ENCODE measurements at places on chromosomes 3 and 15.

- DNase-seq, result no peak
These were observed 79.9 kb downstream of the IGF1R start for GRCh38 chr15:98728082-98728810.

DNA sequence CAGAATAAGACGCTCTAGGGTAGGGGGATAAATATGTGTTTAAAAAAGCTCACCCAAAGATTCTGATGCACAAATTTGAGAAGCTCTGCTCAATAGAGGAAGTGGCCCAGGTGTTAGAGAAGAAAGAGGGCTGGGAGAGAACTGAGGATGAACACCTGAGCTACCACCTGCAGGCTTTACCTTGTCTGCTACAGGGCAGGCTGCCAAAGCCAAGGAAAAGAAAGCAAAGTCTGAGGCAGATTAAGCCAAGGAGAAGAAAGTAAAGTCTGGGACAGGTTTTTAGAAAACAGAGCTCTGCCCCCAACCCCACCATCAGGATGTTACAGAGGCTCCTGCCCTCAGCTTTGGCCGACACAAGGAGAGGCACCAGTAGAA lies 92.9 kb downstream of the THRB start:
- no peak for DNase-seq

DNA sequence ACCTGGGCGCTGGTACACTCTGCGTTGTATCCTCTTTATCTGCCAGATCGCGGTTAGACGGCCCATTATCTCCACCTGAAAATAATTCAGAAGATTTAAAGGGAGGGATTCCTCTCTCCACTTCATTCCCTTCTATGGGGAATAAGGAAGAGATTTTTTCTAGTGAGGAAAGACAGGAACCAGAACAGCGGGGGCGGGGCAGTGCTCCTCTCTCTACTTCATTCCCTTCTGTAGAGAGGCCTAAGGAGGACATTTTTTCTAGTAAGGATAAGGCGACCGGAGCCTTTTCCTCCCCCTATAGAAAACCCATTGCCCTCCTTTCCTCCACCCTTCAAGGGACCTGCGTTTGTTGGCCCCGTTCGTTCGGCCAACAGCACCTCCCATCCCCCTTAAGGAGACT lies 8.3 kb upstream of the LIPH start:
- DNase-seq, result no peak

GRCh38 chr3:100155590-100155989 lies 41.3 kb upstream of the FILIP1L start:
- DNase-seq, result no peak

DNA sequence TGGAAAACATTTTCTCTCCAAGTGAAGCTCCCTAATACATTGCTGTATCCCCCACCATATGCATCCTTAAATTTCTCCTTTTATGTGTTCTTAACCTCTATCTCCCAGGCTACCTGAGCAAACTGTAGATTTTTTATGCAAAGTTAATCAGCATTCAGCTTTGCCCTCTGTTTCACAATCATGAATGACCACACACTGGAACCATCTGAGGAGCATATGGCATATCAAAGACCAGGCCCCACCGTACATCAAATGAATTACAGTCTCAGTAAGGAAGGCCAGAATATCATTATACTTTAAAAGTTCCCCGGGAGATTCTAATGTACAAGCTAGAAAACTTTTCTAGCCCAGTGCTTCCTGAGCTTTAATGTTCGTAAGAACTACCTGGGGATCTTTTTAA lies 115.5 kb upstream of the NECTIN3 start:
- no peak for DNase-seq

GRCh38 chr3:26345613-26346012 lies 277.0 kb upstream of the LRRC3B start:
- DNase-seq, result no peak

DNA sequence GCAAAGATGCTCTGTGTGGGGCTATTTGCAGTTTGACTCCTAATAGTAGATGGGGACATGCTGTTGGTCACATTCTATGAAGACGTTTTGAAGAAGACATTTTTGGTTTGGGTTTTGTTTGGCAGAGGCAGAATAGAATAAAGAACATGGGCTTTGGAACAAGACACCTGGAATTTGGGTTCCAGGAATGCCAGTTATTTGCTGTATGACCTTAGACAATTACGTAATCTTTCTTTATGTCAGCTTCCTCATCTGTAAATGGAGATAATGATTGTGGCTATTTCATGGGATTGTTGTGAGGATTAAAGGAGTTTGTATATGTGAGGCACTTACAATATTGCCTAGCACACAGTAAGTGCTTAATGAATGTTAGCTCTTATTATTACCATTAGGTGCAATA lies 91.6 kb downstream of the MESD start:
- DNase-seq, result no peak

DNA sequence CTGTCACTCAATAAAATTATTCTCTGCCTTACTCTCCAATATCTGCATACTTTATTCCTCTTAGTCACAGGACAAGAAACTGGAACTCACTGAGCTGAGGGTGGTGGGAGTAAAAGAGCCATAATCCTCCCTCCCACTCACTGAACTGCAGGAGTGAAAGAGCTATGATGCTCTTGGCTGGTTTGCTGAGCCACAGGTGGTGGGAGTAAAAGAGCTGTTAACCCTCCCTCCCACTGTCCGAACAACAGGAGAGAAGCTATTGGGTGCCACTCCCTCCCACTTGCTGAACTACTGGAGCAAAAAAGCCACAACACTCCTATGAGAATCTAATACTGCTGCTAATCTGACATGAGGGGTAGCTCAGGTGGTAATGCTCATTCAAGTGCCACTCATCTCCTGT lies 391.0 kb downstream of the NSUN3 start:
- DNase-seq, result no peak

DNA sequence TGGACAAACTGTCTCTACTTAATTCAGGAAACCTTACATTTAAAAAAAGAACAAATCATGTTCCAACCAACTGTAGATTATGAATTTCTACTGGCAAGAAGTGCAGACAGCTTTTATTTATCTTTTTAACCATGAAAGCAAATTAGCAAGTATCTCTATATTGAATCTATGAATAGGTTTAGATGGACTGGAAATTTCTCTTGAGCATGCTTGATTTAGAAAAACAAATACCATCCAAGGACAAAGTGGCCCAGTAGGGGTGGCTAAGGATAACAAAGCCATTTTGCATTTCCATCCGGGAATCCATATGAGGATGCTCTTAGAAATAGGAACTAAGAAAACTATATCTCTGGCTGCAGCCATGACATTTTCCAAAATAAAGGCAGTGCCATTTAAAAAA lies 150.6 kb downstream of the KCNMB2 start:
- no peak for DNase-seq

- DNase-seq, result no peak
These were observed 32.1 kb downstream of the TFDP2 start for GRCh38 chr3:142117056-142117851.

DNA sequence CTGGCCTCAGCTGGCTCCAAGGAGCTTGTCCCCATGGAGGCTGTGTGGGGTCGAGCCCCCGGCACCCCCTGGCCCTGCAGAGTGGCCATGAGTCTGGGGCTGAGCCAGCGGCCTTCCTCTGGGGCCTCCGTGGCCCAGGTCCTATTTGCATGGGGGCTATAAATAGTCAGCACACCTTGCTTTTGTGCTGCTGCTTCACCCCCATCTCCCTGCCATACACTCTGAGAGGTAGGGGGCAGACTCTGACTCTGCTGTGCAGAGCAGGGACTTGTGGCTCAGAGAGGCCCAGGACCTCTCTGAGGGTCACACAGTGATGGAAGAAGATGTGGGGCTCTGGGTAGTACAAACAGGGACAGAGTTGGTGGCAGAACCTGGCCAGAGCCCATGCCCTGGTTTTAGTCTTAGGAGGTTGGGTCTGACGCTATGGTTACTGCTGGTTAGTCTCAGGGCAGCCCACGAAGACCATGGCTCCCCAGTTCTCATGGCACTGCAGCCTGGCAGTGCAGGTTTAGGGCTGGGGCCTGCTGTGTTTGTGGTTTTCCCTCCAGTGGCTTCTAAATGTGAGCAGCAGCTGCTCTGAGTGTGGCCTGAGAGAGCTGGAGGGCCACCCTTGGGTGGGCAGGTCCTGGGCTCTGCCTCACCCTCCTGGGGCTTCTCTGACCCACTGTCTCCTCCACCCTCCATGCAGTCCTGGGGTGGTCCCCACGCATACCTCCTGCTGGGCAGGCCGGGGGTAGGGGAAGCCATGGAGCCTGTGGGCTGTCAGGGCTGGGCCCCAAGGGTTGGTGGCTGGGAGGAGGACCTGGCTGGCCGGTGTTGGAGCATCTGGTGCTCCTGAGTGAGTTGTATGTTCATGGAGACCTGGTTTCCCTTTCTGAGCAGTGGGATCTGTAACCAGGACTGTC lies 13.6 kb downstream of the PRKCD start:
- DNase-seq, result no peak

DNA sequence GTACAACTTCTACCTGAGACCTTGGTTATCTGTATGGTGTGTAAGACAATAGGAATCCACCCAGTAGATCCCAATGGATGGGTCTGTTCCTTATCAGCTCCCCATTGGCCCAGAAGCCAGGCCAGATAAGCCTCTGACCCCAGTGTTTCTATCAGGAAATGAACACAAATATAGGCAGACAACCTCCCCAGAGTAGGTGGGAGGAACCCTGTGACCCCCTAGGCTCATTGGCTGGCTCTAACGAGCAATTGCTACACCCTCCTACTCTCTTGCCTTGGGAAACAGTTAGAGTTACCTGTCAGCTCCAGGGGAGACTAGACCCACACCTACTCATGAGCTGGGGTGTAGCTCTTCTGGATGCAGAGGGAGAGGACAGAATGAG lies 299.9 kb downstream of the UACA start:
- no peak for DNase-seq

DNA sequence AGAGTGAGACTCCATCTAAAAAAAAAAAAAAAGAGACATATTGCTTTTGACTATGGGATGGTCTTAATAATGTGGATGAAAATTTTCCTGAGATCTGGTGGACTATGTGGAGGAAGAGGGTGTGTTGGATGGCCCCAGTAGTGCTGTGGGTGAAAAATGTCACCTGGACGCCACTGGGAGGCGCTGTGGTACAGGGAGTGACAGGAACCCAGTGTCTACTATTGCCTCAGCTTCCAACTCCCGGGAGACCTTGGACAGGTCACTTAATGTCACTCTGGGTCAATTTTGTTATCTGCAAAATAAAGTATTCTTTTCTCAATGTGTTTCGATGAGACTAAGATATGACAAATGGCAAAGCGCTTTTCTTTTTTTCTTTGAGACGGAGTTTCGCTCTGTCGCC lies 27.7 kb upstream of the DCP1A start:
- peak; percentile 25 for DNase-seq

DNA sequence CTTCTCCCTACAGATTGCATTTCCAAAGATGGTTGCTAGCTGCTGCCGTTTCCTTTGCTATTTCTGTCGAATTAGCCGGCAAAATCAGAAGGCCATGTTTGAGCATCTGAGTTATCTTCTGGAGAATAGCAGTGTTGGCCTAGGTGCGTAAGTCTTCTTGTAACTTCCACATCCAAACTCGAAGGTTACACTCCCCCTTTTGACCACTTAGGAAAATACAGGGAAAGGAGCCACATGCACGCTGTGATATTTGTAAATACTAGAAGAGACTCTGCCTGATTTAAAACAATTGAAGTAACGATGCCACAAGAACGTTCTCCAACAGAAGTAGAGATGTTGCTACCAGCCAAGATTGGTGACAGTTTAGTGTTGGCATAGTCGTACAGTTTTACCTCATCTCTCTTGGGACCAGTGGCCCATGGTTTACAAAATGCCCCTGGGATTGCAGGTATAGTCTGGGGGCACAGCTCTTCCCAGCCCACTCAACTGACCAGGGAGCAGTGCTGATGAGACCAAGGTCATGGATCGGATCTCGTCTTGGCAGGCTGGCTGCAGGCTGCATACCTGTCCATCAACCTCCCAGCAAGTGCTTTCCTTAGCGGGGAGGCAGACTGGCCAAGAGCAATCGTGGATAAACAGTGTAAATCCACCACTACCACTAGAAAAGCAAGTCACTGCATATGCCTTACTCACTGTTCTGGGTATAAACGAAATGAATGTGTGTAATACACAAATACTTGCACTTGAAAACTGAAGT lies 268.4 kb upstream of the CHRM5 start:
- DNase-seq, result no peak

GRCh38 chr3:126267976-126268615 lies 87.7 kb upstream of the ALDH1L1 start:
- DNase-seq, result no peak

DNA sequence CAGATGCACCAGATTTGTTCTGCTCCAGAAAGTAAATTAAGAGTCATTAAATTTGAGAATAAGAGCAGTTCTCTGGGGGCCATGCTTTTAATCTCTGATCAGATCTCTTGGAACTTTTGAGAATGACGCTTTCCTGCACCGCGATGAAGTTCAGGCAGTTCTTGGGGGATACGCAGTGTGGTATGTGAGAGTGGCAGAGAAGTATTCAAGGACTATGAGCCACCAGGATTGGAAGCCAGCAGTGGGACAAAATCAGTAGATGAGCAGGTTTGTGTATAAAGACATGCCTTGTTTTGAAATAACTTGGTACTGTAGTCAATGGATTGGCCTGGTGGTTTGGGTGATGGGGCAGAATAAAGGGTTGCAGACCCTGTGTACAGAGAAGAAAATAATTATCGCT lies 483.6 kb downstream of the ERC2 start:
- no peak for DNase-seq

DNA sequence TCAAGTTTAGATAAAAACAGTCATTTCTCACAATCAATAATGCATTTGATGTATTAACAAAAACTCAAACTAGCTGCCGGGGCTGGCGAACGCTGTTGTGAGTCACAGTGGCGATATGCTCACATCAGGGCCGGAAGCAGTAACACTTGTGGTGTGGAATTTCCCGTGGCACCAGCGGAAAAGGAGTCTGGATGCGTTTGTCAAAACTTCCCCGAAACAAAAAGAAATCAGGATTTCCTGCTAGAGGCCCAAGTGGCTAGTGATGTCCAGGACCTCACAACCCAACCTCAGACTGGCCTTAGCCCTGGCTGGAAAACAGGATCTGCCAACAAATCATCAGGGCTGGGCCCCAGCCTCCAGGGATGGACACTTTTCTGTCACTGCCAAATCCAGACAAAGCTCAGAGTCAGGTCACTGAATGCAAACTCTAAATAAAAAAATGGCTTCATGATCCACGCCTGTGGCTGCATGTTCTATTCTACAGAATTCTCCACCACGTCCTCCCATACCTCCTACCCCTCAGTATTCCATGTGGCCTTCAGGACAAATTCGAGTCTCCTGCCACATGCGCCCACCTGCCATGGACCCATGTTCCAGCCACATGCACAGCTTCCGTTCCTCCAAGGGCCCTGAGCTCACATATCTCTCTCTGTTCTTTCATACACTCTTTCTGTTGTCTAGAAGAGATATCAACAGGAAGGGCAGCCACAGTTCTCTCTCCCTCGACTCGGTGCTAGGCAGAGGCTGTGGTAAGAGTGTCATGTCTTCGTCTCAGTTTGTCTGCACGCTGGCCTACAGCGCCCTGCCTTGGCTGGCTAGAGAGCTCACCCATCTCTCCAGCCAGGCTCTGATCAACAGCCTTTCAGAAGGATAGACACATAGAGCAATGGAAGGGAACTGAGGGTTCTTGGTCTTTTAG lies 35.4 kb downstream of the EHD4 start:
- DNase-seq, result no peak

GRCh38 chr15:90343302-90343790 lies 8.7 kb upstream of the ZNF774 start:
- no peak for DNase-seq

- DNase-seq, result no peak
These were observed 42.4 kb upstream of the CMC1 start for GRCh38 chr3:28198974-28199373.
